ENCODE measurements at places on chromosomes 7 and 10. TPM values are rescaled to one million over a fixed set of nuclear protein-coding genes. Genes with fewer than 3 reads are reported as not detected.

- no peak overlapping the region for H3K4me3 ChIP-seq
- H3K27ac ChIP-seq, result no peak overlapping the region
- peaks cover 22% of the 10 kb centered on the region for H3K36me3 ChIP-seq
- no peak for DNase-seq
These were observed 125.6 kb upstream of the GPR22 start for GRCh38 chr7:107344286-107344685.

- peaks cover 1% of the 10 kb centered on the region for H3K27me3 ChIP-seq
- no peak for DNase-seq
- H3K4me1 ChIP-seq, result no peaks in the 10 kb centered on the region
- H3K27ac ChIP-seq, result no peak overlapping the region
- no peaks in the 10 kb centered on the region for H3K36me3 ChIP-seq
These were observed 140.9 kb downstream of the ADCYAP1R1 start for GRCh38 chr7:31192986-31193385.

GRCh38 chr10:4344492-4344994 is 481.5 kb upstream of the AKR1E2 start:
- no peaks in the 10 kb centered on the region for H3K36me3 ChIP-seq
- peaks cover 15% of the 10 kb centered on the region for H3K4me1 ChIP-seq
- DNase-seq, result no peak
- no peak overlapping the region for H3K27ac ChIP-seq
- no peak overlapping the region for H3K4me3 ChIP-seq

The TMEM196 gene
- not detected for total RNA-seq

- H3K27ac ChIP-seq, result no peak overlapping the region
- H3K36me3 ChIP-seq, result no peaks in the 10 kb centered on the region
- no peak overlapping the region for H3K4me3 ChIP-seq
- peaks cover 11% of the 10 kb centered on the region for H3K27me3 ChIP-seq
- DNase-seq, result no peak
These were observed 70.9 kb upstream of the CHST15 start for GRCh38 chr10:124164264-124164663.

DNA sequence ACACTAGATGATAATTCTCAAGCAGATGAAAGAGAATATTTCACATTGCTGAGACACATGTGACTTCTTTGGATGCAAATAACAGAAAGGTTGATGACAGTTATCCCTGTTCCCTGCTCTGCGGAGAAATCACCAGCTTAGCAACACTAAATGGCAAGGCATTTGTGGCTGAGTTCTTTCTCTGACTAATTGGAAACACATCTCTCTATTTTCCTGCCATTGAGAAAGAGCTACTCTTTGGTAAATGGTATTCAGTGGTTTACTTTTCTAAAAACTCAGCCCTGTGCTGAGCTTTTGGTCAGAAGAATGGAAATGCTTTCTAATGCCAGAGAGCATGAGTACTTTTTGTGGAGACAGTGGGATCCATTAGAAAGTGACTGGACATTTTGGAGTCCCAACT is 771.4 kb downstream of the LRMDA start:
- no peaks in the 10 kb centered on the region for H3K36me3 ChIP-seq
- H3K27me3 ChIP-seq, result no peaks in the 10 kb centered on the region
- no peaks in the 10 kb centered on the region for H3K4me1 ChIP-seq

The MSS51 gene
- 2.8 TPM for total RNA-seq

- no peak overlapping the region for H3K4me3 ChIP-seq
- DNase-seq, result no peak
- no peaks in the 10 kb centered on the region for H3K27me3 ChIP-seq
- H3K36me3 ChIP-seq, result no peaks in the 10 kb centered on the region
- H3K27ac ChIP-seq, result no peak overlapping the region
- H3K4me1 ChIP-seq, result peaks cover 15% of the 10 kb centered on the region
These were observed 54.7 kb downstream of the ZNF467 start for GRCh38 chr7:149718730-149719049.

GRCh38 chr10:124092860-124093773 is at the start of gene CHST15:
Gene CHST15 (minus strand): TSS chr10:124093598. CDS start chr10:124046212, 47,386 bp downstream.
- no peak within 1 kb of the TSS for H3K27ac ChIP-seq
- H3K36me3 ChIP-seq, result no peaks in the 10 kb centered on the region
- H3K4me3 ChIP-seq, result no peak within 1 kb of the TSS
- DNase-seq, result no peak
- H3K27me3 ChIP-seq, result peaks cover 70% of the 10 kb centered on the region
- H3K4me1 ChIP-seq, result peaks cover 1% of the 10 kb centered on the region

All from activated CD4-positive, alpha-beta memory T cell treated with anti-CD3 and anti-CD28 coated beads, Interleukin-2, amount 10 ng/mL, durations not matched to agents 7 days and 5 days (primary cell).